ENCODE measurements at places on chromosomes 16 and 17. TPM values are rescaled to one million over a fixed set of nuclear protein-coding genes. Genes with fewer than 3 reads are reported as not detected.

DNA sequence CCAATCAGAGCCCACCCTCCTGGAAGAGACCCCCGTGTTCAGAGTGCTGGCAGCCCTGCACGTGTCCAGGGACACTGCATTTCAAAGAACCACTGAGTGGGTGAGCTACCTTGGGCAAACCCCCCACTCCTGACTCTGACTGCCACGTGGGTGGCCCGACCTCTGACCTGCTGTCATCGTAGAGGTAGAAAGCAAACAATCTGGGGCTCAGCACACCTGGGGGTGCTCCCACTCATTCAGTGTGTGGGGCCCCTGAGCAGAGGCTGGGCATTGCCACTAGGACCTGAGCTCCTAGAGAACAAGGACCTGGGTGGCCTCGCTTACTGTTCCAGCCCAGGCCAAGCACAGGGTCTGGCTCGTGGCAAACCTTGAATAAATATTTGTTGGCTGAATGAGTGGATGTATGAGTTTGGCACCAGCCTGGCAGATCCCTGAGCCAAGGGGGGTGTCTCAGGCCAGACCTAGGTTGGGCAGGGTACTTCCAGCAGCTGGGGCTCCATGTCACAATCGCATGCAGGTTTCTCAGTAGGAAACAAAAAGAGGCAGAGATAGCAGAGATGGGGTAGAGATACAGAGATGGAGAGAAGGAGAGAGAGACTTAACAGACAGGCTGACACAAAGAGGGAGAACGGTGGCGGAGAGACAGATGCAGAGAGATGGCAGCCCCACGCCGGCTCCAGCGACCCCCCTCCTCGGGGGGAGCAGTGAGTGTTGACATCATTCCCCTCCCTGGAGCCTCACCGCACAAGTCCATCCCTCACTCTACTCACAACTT, 5.4 kb upstream of the DRC7 start:
- H3K4me1 ChIP-seq = peaks cover 13% of the 10 kb centered on the region
- H3K36me3 ChIP-seq = no peaks in the 10 kb centered on the region
- no peaks in the 10 kb centered on the region for H3K27me3 ChIP-seq
- DNase-seq = no peak

GRCh38 chr17:71522383-71522782, 598.4 kb upstream of the SOX9 start:
- H3K27me3 ChIP-seq = no peaks in the 10 kb centered on the region
- H3K4me1 ChIP-seq = no peaks in the 10 kb centered on the region
- no peak for DNase-seq
- no peak overlapping the region for H3K27ac ChIP-seq
- no peaks in the 10 kb centered on the region for H3K36me3 ChIP-seq

- H3K27ac ChIP-seq = no peak overlapping the region
- no peak overlapping the region for H3K4me3 ChIP-seq
- H3K4me1 ChIP-seq = peaks cover 6% of the 10 kb centered on the region
Observed at GRCh38 chr16:89909777-89910716, 8.6 kb upstream of the MC1R start.

LLGL2 gene
- 17.8 TPM for total RNA-seq

DNA sequence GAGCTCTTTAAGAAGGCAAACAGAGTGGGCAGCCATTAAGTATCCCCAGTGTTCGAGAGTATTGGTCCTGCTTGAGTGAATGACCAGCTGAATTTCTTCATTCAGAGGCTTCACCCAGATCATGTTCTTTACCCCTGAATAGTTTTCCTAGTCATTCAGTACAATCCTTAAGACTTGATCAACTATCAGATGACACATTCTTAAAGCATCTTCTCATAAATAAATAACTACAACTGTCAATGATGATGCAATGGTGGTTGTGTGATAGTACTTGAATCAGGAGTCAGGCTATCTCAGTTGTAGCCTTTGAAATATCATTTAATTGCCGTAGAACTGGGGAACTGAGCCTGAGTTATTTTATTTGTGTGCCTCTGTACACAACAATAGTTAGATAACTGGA, 416.8 kb upstream of the CCL2 start:
- H3K4me3 ChIP-seq = no peak overlapping the region
- no peak for DNase-seq
- no peak overlapping the region for H3K27ac ChIP-seq
- no peaks in the 10 kb centered on the region for H3K36me3 ChIP-seq
- no peaks in the 10 kb centered on the region for H3K4me1 ChIP-seq

RHBDL1 gene
- 0.33 TPM for total RNA-seq

- H3K27me3 ChIP-seq = no peaks in the 10 kb centered on the region
- no peak overlapping the region for H3K27ac ChIP-seq
- H3K4me3 ChIP-seq = no peak overlapping the region
- H3K4me1 ChIP-seq = no peaks in the 10 kb centered on the region
- no peak for DNase-seq
- H3K36me3 ChIP-seq = no peaks in the 10 kb centered on the region
Observed at GRCh38 chr16:17327664-17328335, 143.0 kb downstream of the XYLT1 start.
